ENCODE measurements at places on chromosomes 1 and 21.

DNA sequence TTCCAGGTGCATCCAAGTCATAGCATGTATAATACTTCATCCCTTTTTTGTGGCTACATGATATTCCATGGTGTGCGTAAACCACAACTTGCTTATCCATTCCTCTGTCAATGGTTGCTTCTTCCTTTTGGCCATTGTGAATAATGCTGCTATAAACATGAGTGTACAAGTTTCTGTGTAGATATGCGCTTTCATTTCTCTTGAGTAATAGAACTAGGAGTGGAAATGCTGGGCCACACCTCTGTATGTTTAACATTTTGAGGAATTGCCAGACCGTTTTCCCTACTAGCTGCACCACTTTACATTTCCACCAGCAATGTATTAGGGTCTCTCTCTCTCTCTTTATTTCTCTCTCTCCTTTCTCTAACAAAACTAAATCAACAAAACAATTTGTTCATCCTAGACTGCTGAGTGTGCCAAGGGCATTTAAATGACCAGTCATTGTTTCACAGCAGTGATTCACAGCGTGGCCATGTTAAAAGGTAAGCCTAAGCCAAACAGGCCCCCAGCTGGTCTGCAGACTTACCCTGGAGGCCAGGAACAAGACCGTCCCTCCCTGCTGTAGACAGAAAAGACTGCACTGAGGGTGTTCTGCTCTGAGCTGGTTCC, 53.2 kb upstream of the LYST start:
- DNase-seq: no peak

DNA sequence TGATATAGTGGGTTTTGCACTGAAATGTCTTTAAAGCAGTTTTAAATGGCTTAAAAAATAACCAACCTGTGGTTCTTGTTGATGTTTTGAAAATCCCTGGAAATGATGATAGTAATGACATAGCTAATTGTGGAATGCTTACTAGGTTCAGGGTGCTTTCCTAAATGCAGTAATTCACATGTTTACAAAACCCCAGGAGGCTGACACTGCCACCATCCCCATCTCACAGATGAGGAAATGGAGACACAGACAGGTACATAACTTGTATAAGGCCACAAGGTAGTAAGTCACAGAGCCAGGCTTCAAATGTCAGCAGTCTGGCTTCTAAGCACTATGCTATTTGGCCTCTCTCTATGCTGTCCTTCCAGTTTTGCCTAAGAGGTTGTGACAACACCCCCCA, 40.6 kb downstream of the C8B start:
- no peak for DNase-seq

DNA sequence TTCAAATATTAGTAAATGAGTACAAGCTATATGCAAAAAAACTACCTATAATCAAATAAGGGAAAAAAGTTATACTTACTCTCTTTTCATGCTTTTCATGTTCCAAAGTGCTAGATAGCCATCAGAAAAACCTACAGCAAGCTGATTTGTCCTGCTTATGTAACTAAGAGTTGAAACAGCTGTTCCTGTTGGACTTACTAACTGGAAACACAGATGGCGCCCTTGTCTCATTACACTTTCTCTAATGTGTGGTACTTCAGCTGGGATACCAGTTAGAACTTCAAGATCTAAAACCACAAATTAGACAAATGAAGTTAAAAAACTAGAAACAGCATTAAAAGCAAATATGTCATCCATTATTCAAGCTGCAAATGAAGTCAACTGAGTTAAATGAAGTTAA, 24.3 kb downstream of the AHCTF1 start:
- DNase-seq: peak; percentile 19

DNA sequence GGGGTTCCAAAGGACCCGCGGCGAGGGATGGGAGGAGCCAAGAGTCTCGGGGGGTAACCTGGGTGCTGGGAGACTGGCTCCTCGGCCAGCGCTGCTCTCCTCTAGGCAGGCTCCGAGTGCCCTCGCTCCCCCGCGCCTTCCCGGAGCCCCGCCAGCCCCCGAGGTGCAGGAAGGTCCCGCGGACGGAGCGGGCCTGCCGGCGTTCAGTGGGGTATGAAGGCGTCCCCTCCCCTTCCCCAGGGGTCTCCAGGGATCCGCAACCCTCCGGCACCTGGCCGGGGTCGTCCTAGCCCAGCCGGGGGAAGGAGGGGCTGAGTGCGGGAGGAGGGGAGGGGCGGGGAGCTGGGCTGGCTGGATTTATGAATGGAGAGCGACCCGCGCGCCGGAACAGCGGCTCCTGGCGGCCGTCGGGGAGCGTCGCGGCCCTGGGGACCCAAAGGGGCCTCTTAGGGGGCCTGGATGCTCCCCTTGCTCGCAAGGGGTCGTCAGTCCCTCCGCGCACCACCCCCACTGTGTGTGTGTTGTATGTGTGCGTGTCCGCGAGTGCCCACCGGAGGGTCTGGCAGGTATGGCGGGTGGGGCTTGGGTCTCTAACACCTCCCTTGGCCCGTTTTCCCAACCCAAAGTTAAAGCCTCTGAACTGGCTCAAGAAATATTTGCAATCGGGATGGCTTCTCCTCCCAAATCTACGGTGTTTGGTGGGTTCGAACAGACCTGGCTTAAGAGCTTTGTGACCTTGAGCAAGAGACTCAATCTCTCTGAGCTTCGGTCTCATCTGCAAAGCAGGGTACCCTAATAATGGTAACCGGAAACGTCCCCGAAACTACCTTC, 642 bp downstream of the HCRTR1 start:
- peak; percentile 69 for DNase-seq

DNA sequence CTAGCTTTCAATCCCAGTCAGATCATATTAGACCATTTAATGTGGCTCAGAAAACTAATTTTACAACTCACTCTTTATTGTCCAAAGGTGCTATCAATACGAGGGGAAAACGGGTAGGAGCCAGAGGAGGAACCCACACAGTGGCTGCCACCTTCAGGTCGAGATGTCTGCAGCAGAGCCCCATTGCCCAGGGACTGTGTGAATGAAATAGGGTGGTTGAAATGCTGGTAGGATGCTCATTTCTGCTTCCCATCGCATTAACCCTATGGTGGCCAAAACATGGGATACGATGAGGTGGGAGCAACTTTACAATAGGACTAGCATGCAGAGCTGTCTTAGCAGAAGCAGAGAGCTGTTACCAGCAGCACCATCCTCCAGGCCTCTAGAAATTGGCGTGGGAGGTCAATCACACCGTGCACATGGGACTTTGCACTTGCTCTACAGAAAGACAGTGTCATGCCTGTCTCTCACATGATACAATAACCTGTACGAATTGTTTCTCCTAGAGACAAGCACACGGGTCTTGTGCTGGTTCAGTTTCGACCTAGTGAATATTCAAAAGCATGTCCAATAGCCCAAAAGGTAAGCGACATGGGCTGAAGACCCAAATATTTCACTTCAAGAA, 69.5 kb upstream of the DESI2 start:
- DNase-seq: no peak

DNA sequence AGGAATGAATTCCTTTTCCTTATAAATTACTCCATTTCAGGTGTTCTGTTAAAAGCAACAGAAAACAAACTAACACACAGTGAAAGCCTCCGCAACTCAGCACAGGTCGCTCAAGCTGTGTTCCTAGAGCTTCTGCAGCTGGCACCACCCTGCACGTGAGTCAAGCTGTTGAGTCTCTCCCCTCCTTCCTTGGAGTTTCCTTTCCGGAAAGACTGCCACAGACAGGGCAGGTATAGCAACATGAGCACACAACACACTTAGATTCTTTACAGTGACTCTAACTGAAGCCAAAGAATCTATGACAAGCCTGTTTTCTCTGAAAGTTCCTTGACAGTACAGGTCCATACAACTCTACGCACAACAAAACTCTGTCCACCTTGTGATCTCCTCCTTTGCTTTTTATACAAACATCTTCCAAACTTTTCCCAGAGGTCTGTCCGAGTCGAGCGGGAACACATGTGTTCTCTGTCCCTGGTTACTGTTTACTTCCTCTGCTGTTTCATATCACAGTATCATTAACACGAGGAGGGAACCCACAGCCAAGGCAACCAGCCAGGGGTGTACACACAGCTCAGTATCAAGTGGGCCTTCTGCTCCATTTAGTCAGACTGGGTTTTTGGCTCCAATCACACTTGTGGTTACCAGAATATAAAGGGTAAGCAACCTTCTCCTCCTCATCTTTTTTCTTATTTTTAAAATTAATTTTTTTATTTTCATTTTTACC, 38.7 kb upstream of the DESI2 start:
- DNase-seq: peak; percentile 46

GRCh38 chr21:35170244-35170643, 121.1 kb upstream of the RUNX1 start:
- DNase-seq: no peak
